ENCODE measurements at places on chromosomes 2 and 18.
A peak's percentile ranks its signal among the peaks of the same experiment; 100 is the strongest.

DNA sequence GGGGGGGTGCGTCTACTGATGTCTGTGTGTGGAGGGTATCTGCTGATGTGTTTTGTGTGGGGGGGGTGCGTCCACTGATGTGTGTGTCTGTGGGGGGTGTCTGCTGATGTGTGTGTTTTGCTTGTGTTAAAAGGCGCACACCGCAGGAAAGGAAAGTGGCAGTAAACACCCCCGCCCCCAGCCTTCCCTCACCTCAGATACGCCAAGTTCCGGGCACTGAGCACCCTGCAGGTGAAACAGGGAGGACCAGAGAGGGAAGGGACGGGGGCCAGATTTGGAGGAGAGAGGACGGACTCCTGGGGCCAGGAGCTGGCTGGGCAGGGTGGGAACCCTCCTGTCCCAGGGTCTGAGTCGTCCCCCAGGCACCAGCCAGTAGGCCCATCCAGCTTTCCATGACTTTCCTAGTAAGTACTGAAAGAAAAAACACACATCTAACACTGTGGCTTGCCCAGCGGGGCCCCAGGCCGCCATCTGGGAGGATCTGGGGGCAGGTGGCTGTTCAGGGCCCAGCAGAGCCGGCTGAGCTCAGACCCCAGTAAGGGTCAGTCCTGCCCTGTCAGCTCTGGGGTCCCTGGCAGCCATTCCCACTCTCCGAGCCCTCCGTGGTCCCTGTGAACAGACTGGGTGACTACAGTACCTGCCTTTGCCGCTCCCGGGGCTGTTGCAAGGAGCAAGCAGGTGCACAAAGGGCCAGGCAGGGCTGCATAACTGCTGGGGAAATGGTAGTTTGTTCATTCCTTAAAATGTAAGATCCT, 126.9 kb downstream of the NFATC1 start:
- DNase-seq = peak; percentile 47

- no peak for DNase-seq
Measured at GRCh38 chr2:235468978-235469655, 24.7 kb upstream of the AGAP1 start.

GRCh38 chr18:42807887-42808286, 307.6 kb downstream of the RIT2 start:
- no peak for DNase-seq

DNA sequence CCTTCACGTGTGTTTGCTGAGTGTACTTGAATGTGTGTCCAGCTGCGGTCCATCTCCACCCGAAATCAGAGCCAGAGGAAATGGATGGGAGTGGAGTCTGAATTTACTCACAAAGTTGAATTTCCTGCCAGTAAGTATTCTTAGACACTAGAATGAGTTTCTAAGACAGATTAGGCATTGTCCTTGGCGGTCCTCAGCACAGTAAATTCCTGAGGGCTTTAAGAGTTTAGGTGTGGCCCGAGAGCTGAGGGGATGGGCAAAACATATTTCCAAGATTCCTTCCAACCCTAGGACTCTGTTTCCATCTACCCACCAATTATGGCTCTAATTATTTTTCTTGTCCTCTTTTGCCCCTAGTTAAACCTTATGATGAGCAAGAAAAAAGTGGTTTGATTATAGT, 90.3 kb upstream of the PHLPP1 start:
- DNase-seq = no peak

- DNase-seq = no peak
Measured at GRCh38 chr18:23230686-23231085, 95.4 kb downstream of the CABLES1 start.

DNA sequence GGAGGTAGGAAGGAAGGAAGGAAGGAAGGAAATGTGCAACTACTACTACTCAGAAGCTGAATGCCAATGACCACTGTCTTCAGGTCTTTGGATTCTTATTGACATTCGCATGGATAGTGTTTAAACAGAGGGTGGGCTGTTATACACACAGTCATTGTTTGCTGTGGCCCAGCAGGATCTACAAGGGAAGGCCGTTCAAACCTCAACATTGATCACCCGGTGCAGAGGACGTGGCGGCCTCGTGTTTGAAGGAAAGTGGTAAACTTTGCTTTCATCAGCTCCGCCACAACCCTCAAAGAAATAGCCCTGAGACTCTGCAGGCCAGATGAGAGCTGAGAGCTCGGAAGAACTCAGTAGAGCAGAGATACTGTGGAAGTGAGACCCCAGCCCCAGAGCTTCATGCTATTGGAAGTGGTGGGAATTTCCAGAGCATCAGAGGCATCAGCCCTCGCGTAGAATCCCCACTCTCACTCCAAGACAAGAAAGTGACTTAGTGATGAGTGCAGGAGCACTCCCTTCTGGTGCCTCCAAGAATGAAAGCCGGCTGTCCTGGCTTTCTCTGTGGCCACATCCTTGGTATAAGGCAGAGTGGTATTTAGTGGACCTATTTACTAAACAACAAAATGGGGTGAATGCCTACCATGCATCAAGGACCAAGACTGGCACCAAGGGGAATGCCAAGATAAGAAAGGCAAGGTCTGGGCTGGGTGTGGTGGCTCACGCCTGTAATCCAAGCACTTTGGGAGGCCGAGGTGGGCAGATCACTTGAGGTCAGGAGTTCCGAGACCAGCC, 10.1 kb upstream of the ROCK2 start:
- no peak for DNase-seq

GRCh38 chr18:69936191-69936558, 11.5 kb downstream of the CD226 start:
- no peak for DNase-seq

DNA sequence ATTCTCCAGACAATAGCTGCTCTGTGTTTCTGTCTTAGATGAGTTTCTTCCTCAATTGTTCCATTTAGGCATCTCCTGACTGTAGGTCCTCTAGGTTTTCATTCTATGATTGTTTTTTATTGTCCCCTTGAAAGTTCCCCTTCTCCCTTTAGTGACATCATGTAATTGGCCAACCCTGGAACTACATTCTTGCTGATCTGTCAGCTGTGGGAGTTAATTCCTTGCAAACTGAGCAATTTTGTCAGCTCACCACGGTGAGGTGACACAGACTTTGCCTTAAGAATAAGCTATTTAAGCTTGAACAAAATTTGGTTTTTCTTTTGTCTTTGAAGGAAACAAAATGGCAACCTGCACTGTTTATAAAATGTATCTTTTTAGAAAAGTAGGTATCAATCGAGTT, 95.9 kb downstream of the TXNL1 start:
- DNase-seq = no peak

DNA sequence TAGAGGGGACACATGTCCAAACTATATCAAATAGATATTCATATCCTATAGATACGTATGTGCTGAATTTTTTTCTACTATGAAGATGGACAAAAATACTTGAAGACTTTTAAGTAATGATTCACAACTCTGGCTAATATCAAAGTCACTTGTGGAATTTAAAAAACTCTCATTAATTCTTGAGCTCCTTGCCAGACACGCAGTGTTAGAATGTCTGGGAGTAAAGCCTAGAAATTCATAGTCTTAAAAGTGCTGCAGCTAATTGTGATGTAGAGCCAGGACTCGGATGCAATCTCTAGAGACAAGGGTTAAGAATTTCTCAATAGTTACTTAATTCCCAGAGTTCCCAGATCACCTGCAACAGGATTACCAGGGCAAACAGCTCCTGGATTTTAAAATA, 107.4 kb downstream of the ARL6IP6 start:
- DNase-seq = no peak

GRCh38 chr2:190254063-190254850, 65.4 kb downstream of the HIBCH start:
- DNase-seq = no peak

DNA sequence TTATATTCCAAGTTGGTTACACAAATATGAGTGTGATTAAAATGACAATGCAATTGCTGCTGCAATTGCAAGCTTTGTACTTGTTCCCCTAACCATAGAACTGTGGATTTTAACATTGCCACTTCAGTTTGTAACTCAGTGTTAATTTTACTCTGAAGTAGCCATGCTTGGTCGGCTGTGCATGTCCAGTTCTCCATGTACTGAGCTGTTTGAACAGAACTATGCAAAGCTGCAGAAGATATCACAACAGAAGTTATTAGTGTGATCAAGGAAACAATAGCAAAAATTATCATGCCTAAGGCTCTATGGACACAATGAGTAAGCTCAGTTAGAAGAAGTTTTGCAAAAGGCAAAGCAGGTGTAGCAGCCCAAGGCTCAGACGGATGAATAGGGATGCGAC, 45.3 kb downstream of the CXCR4 start:
- DNase-seq = no peak

DNA sequence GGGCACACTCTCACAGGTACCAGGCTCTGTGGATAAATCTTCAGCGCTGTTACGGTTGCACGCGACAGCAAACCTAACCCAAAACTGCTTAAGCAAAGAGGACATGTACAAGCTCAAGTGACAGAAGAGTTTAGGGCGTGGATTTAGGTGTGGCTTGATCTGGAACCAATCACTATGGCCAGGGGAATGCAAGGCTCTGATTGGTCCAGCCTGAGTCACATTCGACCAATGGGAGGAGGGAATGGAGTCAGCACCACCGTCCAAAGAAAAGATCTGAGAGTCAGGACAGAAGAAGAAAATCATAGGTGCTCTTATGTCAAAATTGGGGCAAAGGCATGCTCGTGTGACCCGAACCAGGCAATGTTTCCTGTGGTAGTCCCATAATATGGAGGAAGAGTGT, 139.0 kb downstream of the TRIM43 start:
- DNase-seq = no peak

- DNase-seq = no peak
Measured at GRCh38 chr2:154698721-154699574, 453 bp downstream of the KCNJ3 start.

DNA sequence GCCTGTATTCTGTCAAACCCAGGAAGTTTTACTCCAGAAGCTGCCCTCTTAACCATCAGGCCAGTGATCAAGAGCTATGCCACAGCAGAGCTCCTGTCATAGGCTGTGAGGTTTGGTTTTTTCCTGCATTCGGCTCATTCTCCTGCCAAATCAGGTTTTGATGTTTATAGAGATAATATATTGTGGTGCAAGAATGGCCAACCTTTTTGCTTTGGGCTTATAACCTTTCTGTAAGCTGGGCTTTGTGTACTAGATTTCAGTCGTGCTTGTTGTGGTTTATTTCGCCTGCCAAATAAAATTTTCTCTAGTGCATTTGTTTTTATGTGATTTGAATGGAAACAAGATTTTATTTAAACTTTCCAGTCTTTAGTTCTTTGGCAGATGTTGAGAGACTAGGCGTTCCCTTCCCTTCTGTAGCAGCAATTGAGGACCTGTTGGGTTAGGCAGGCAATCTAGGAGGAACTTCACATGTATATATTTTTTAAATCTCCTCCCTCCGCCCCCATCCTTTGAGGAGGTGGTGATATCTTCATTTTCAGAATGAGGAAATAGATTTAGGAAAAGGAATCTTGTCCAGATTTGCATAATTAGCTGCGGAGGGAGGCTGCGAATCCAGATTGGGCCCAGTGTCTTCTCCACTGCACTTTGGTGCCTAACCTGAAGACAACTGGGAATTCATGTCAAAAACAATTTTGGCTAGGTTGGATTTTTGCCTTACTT, 2.6 kb downstream of the KDM3A start:
- DNase-seq = no peak

DNA sequence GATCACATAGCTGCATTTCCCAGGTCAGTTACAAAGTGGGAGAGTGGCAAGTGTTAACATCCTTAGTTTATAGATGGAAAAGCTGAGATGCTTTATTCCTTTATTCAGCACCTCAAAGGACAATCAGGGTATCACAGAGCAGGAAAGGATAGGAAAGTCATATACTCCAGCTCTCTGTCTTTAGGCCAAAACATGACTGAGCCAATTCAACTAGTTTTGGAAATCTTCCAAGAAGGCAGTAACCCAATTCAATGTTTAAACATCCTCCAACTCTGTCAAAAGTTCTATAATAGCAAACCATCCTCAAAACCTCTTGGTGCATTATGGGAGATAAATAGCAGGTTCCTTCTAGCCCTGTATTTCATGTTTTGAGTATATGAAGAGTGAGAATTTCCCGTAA, 25.2 kb downstream of the CASP8 start:
- DNase-seq = no peak

DNA sequence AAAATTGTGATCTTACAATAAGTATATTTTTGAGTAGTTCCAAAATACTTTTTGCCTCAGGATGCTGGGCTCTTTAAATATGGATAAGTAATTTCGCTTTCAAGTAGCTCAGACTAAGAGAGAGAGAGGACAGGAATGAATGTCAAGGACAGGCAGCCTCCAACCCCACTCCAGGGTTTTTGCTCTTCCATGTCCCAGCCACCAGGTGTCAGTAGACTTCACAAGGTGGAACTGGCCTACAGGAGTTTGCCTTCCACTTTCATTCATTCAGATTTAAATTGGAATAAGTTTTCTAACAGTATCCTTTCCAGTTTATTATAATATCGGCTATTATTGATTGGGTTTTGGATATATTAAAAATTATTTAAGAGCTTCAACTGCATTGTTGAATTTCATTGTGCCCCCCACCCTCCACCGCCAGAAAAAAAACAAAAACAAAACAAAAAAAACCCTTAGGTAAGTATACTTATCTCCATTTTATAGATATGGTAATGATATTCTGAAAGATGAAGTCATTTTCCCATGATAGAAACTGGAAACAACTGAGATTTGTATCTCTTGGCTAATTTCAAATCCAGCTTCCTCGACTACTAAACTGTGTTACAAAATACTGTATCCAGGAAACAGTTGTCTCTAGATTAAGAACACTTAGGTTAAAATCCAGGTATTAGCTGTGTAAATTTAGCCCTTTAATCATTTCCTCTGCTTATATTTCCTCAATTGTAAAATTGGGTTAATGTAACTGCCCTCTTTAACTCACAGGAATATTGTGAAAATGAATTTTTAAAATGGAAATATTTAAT, 793.1 kb downstream of the ERBB4 start:
- no peak for DNase-seq

DNA sequence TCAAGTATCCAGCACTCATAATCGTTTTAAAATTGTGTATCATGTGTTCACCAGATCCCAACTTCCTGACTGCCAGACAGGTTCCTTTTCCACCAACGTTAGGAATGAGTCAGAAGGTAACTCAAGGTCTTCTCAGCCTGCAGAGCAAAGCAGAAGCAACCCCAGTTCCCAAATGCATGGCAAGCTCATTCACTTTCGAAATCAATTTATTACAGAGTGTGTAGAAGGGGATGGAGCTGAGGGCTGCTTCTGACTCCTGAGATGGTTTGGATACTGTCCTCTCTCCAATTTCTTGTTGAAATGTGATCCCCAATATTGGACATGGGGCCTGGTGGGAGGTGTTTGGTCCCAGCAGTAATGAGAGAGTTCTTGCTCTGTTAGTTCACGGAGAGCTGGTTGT, 114.5 kb downstream of the PIEZO2 start:
- no peak for DNase-seq

DNA sequence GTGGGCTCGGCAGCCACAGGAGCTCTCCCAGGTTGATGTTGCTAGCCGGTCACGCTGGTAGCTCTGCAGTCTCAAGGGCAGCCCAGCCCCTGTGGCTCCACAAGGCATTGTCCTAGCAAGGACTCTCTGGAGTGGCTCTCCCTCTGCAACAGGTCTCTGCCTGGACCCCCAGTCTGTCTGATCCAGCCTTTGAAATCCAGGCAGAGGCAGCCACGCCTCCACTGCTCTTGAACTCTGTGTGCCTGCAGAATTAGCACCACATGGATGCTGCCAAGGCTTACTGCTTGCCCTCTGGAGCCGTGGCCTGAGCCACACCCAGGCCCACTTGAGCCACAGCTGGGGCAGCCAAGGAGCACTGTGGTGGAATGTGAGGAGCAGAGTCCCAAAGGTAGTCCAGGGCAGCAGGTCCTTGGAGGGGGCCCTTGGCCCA, 43.0 kb upstream of the FAHD2A start:
- no peak for DNase-seq

Data from activated naive CD4-positive, alpha-beta T cell (primary cell).